ENCODE measurements at places on chromosomes 5 and 9.

- DNase-seq = no peak
These were observed 4.3 kb upstream of the ACER2 start for GRCh38 chr9:19404283-19405075.

GRCh38 chr9:13974891-13975290 lies 339.1 kb downstream of the NFIB start:
- DNase-seq = no peak

DNA sequence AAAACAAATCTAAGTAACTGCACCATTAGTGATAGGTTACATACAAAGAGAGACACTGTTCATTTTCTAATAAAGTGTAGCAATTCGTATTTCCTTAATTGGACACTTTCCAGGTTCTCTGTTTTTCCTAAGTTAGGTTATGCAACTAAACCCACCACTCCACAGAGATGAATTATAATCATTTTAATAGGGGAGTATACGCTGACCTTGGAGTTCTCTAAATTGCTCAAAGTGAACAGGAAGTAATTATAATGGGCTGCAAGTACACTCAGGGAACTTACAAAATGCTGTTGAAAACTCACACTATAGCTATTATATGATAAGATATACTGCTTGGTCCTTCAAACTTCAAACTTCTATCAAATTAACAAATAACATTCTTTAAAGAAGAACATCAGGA lies 18.2 kb upstream of the ADCY2 start:
- DNase-seq = no peak

GRCh38 chr9:19074836-19075235 lies 25.6 kb downstream of the RRAGA start:
- DNase-seq = no peak

DNA sequence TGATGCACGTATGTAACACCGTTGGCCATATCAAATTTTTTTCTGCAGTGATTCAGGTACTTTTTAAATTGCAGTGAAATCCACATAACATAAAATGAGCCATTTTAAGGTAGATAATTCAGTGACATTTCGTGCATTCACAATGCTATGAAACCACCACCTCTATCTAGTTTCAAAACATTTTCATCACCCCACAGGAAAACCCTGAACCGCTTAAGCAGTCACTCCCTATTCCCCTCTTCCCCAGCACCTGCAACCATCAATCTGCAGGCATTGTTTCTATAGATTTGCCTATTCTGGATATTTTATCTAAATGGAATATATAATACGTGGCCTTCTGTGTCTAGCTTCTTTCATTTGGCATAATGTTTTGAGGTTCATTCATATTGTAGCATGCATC lies 79.2 kb downstream of the BOD1 start:
- DNase-seq = peak; percentile 66

DNA sequence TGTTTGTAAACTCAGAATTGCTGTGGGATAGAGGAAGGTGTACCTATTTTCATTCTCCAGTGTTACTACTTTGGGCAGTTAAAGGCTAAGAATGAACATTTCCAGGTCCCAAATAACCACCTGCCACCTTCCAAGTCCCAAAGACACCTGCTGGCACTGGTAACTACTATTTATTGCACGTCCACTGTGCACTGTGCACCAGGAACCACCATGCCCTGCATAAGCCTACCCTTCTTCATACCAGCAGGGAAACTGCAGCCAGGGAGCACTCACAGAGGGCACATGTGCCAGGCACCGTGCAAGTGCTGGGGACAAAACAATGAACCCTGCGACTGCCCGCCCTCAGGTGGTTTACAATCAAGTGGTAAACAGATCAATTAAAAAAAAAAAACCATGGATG lies 34.9 kb downstream of the RAPGEF1 start:
- no peak for DNase-seq

DNA sequence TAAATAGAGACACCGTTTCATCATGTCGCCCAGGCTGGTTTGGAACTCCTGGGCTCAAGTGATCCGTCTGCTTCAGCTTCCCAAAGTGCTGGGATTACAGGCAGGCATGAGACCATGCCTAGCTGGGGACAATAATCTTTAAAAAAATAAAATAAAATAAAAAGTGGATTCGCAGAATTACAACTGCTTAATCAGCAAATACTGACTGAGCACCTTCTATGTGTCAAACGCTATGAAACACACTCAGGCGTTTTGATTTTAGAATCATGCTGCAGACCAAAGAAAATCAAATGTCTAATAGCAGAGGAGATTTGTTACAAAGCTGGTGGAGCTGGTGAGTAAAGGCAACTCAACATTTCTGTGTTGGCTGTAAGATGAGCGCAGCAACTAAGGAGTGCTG lies 22.7 kb upstream of the SH3RF2 start:
- DNase-seq = no peak

DNA sequence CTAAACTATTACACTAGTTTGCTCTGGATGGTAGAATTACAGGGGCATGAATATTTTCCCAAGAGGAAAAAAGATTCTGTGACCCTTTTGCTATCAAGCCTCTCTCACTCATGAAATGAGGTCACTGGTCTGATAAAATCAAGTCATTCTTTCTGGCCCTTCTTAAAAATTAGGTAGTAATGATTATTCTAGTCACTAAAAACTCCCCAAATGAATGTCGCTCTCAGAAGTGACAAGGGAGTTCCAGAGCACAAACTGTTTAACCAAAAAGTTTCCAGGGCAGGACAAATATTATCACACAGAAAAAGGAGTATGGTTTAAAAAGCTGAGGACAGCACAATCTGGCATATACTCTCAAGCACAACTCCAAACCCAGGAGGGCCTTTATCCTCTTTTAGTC lies 12.5 kb downstream of the ERMP1 start:
- no peak for DNase-seq

- no peak for DNase-seq
These were observed 1.6 kb downstream of the MED27 start for GRCh38 chr9:132077881-132078698.

GRCh38 chr5:119706049-119706448 lies 76.7 kb downstream of the FAM170A start:
- DNase-seq = no peak

DNA sequence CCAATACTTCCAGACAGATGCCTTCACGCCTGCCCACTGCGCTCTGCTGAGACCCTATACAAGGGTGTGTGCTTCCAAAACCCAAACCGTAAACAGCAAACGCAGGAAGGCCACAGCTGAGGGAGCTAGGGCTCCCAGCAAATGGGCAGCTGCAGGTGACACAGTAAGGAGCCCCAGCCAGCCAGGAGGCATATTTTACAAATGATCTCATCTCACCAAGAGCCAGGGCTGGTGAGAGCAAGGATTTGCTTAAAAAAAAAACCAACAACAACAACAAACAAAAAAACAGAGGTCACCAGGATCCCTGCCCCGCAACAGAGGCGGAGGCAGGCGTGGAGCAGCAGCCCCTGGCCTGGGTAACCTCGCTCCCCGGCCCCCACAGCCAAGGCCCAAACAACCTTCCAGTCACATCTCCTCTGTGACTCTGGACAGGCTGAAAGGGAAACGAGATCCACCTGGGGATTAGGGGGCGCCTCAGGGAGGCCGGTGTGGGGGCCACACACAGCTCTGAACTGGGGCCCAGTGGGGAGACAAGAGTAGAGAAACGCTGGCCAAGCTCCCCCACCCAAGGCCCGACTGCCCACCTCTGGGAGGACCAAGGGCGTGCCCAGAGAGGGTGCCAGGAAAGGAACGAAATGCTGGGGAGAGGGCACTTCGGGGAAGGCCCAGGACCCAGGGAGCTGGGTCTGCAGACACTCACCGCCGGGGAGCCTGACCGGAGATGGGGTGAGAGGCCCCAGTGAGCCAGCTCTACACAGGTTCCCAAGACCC lies 3.3 kb downstream of the NACC2 start:
- DNase-seq = no peak

- DNase-seq = no peak
These were observed 59.1 kb downstream of the ATP10B start for GRCh38 chr5:160792732-160793529.

- DNase-seq = peak; percentile 52
These were observed 177.2 kb downstream of the OSTF1 start for GRCh38 chr9:75265525-75265972.

DNA sequence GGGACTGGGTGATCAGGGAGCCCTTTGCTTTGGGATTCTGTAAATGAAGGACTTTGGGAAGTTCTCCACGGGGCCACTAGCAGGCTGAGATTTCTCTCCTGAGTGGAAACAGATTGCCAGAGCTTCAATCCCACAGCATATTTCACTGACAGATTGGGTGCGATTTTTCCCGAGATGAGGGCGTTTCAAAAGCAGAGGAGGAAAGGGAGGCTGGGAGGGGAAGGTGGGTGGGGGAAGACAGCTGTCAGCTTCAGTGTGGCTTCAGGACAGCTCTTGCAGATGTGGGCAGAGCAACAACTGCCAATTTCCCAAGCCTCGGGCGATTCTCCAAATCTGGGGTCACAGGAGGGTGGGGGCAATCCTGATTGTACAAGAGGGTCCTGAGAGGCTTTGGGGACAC lies 258.5 kb upstream of the ADRA1B start:
- no peak for DNase-seq

- DNase-seq = no peak
These were observed 83.5 kb upstream of the BOD1 start for GRCh38 chr5:173699966-173700365.

- no peak for DNase-seq
These were observed 49.5 kb upstream of the DENND4C start for GRCh38 chr9:19180991-19181390.

GRCh38 chr9:124617477-124618141 lies 110.4 kb upstream of the NR5A1 start:
- DNase-seq = peak; percentile 89

DNA sequence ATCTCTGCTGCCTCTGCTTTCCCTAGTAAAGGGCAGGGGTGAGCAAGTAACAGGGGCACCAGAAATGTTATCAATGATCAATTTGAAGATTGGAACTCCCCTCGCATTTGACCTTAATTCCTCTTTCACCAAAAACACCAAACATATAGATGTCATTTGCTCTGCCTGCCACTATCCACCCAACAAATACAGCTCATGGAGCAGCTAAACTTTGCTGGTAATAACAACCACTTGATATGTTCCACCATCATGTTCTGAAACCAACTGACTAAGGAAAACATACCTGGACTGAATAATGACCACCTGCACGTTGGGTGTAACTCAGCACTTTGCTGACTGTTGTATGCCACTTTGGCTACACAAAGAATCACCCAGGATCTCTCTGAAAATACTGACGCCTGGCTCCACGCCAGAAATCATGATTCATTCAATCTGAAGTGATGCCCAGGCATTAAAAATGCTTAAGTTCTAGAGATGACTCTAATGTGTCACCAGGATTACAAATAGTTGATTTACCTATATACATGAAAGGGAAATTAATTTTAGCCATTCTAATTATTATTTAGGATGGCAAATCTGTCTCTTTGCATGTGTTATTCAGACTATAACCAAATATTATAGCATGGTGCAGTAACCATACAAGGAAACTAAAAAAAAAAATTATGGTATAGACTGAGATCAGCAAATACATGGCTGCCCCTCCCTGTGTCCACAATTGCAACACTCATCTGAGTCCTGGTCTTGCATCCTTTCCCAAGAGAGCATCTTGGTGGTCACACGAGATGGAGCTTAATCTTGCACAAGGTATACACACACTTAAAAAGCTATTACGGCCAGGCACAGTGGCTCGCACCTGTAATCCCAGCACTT lies 43.1 kb upstream of the TTC39B start:
- DNase-seq = no peak

- DNase-seq = no peak
These were observed 119.0 kb upstream of the TXNDC8 start for GRCh38 chr9:110456681-110457080.

DNA sequence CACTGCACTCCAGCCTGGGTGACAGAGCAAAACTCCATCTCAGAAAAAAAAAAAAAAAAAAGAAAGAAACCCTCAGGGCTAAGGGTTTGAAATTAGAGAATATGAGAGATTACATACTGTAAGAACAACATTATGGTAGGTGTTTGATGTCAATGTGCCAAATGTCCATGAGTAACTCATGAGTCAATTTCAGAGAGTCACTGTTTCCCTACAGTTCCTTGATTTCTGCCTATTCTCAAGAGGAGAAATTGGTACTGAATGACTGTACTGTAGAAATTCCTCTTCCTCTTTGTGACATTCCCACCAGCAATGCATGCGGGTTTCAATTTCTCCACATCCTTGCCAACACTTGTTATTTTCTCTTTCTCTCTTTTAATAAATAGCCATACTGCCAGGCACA lies 35.2 kb downstream of the MARVELD2 start:
- no peak for DNase-seq

- no peak for DNase-seq
These were observed 131.5 kb upstream of the PANK3 start for GRCh38 chr5:168710706-168711105.

- peak; percentile 14 for DNase-seq
These were observed 41.9 kb upstream of the ACTBL2 start for GRCh38 chr5:57524348-57525060.

- DNase-seq = no peak
These were observed 22.4 kb downstream of the SMAD5 start for GRCh38 chr5:136155078-136155477.

GRCh38 chr5:60195083-60195482 lies 301.6 kb upstream of the PDE4D start:
- DNase-seq = no peak

DNA sequence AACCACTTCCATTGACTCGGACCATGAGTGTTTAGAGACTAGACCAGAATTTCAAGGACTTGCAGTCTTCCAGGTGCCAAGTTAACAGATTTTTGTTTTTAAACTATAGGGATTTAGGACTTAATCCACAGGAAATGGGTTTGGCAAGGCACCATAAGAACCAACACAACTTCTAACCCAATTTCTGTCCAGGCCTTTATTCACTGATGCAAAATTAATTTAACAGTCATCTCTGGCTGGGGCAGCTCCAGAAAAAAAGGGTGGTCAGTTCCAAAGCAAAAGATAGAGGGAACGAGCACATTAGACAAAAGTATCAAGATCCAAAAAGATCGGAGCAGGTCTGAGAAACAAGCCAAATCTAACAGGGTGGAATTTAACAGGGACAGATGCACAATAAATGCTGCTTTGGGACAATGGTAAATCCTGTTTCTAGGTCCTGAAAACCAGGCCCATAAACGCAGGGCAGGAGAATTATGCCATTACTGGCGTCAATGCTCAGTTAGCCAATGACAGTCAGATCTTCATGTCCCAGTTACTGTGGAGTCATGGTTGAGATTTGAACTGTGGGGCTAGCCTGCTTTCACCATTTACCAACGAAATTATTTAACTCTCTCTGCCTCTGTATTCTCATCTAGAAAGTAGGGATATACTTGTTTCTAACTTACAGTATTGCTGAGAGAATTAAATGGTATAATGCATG lies 590.8 kb upstream of the BRINP1 start:
- no peak for DNase-seq

- DNase-seq = no peak
These were observed 31.8 kb downstream of the F2R start for GRCh38 chr5:76747706-76748105.

- no peak for DNase-seq
These were observed 2.9 kb downstream of the SV2C start for GRCh38 chr5:76086095-76086494.

- DNase-seq = no peak
These were observed 47.3 kb downstream of the MEGF10 start for GRCh38 chr5:127337876-127338275.

- peak; percentile 42 for DNase-seq
These were observed 2.6 kb upstream of the GCNT1 start for GRCh38 chr9:76456202-76456926.

GRCh38 chr5:81842795-81843398 lies 92.0 kb upstream of the SSBP2 start:
- no peak for DNase-seq

GRCh38 chr5:115313632-115314031 lies 17.2 kb upstream of the CCDC112 start:
- no peak for DNase-seq

- DNase-seq = no peak
These were observed 51.2 kb upstream of the TRIM32 start for GRCh38 chr9:116635908-116636307.

GRCh38 chr5:145951071-145951470 lies 14.7 kb downstream of the SH3RF2 start:
- DNase-seq = no peak
